Calu3 (cell line): ENCODE measurements at places on chromosomes 4 and X. TPM values are rescaled to one million over a fixed set of nuclear protein-coding genes. Genes with fewer than 3 reads are reported as not detected.

TMEM128 gene
- total RNA-seq: 15.1 and 16.4 TPM in 2 replicates

ERAS gene
- total RNA-seq: 0.47 and 0.49 TPM in 2 replicates

DNA sequence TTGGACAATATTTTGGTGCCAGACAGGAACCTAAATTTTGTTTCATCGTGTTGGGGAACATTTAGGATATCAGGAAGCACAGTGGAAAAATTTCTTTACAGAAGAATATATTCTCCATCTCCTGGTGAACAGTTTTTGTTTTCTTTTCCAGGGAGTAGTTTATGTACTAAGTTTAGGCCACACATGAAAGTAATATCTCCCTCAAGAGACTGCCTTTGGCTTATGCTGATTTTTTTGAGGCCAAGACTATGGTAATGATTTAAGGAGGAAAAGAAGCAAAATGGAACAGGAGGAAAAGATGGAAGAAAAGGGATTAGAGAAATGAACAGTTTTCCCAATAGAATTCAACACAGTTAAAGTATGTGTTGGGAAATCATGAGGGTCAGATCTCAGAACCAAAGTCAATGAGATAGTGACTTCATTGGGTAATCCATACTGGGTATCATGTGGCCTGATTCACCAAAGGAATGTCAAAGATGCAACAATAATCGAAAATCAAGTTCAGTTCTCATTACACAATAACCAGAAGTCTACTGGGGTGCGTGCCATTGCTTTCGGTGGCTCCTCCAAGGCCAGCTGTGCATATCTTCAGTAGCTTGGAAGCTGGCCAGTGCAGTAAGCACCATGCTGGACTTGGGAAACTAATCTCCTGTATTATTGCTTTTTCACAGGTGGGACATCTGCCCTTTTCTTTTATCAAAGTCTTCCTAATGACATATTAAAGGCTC lies 234.8 kb downstream of the COL25A1 start:
- no peaks in the 10 kb centered on the region for H3K4me1 ChIP-seq
- H3K4me3 ChIP-seq: no peak overlapping the region
- no peaks in the 10 kb centered on the region for H3K36me3 ChIP-seq
- no peak overlapping the region for H3K27ac ChIP-seq
- no peak for DNase-seq
- H3K27me3 ChIP-seq: no peaks in the 10 kb centered on the region

- no peak overlapping the region for H3K4me3 ChIP-seq
- no peak overlapping the region for H3K27ac ChIP-seq
- DNase-seq: no peak
- H3K4me1 ChIP-seq: peaks cover 42% of the 10 kb centered on the region
Measured at GRCh38 chr4:78155616-78156105, 98.5 kb downstream of the FRAS1 start.

DNA sequence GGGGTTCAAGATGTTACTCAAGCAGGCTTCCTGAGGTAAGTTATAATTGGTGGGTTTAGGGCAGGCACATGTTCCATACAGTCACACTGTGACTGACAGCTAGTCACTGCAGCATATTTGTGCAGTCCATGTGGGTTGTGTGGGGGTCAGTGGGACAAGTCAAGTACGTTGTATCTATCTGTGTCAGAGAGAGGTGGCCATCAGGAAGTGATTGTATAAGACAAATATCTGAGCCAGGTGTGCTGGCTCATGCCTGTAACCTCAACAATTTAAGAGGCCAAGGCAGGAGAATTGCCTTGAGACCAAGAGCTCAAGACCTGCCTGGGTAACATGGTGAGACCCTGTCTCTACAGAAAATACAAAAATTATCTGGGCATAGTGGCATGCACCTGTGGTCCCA lies 509.3 kb downstream of the CENPC start:
- peaks cover 10% of the 10 kb centered on the region for H3K4me1 ChIP-seq
- no peak overlapping the region for H3K4me3 ChIP-seq
- DNase-seq: no peak
- no peaks in the 10 kb centered on the region for H3K36me3 ChIP-seq

GRCh38 chrX:132207996-132208395 lies 11.3 kb downstream of the RAP2C start:
- no peak overlapping the region for H3K4me3 ChIP-seq
- H3K36me3 ChIP-seq: peaks cover 6% of the 10 kb centered on the region
- no peaks in the 10 kb centered on the region for H3K4me1 ChIP-seq

SUPT20HL2 gene
- total RNA-seq: not detected in 2 replicates

DNA sequence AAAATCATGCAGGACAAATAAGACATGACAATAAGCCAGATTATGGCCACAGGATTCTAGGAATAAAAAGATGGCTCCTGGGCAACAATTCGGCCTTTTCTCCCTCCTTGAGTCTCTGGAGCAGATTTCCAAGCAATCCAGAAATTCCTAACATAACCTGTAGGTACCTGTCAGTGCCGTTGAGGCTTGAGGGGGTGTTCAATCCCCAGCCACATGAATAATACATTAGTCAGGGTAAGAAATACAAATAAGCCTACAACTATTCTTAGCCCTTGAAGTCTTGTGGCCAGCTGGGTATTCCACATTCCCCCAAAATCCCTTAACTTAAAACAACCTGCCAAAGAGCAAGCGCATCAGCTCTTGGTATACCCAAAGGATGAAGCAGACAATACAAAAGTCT lies 9.7 kb downstream of the CXorf38 start:
- H3K27me3 ChIP-seq: no peaks in the 10 kb centered on the region
- peaks cover 41% of the 10 kb centered on the region for H3K36me3 ChIP-seq
- DNase-seq: no peak

GRCh38 chr4:186882293-186882692 lies 158.6 kb upstream of the FAT1 start:
- H3K4me1 ChIP-seq: peaks cover 22% of the 10 kb centered on the region
- no peak for DNase-seq
- no peaks in the 10 kb centered on the region for H3K27me3 ChIP-seq
- no peak overlapping the region for H3K4me3 ChIP-seq

HPGDS gene
- total RNA-seq: not detected in 2 replicates

WDR19 gene
- total RNA-seq: 10.5 and 14.9 TPM in 2 replicates

MSX1 gene
- total RNA-seq: 1.6 and 2.0 TPM in 2 replicates

DNA sequence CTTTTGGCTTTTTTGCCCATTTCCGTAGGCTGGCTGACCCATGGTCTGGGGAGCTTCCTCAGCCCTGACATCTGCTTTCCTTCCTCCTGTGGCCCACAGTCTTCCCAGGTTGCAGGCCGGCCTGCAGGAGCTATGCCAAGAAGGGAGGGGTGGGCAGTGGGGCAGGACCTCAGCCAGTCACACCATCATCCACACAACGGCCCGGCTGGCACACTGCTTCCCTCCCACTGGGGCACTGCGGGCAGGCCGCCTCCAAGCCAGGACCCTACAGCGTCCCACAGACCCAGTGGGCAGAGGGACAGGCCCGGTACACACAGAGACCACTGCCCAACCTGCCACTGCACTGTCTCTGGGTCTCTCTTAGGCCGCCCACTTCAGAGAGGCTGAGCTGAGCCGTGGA lies 38.0 kb downstream of the CTBP1 start:
- peaks cover 25% of the 10 kb centered on the region for H3K36me3 ChIP-seq
- H3K27ac ChIP-seq: no peak overlapping the region

NMU gene
- total RNA-seq: 3.8 and 4.1 TPM in 2 replicates

DNA sequence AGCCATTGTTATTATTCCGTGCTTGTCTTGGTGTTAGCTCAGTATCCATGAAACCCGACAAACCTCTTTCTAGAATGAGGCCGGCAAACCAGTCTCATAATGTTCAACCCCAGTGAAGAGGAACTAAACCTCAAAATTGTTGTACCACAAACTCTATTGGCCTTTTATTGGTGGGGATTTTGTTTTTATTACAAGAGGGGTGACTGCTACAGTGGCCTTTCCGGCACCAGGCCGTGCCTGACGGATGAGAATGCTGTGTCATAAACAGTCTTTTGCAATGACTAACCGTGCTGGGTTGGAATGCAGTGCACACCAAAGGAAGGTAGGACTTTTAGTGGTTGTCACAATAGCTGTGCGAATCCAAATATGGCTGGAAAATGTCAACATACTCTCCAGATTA lies 60.8 kb downstream of the SHROOM2 start:
- peak overlapping the region; percentile 33 for H3K4me3 ChIP-seq
- peaks cover 20% of the 10 kb centered on the region for H3K4me1 ChIP-seq
- peak; percentile 49 for DNase-seq
- H3K27me3 ChIP-seq: no peaks in the 10 kb centered on the region
- peak overlapping the region; percentile 53 for H3K27ac ChIP-seq

- peaks cover 33% of the 10 kb centered on the region for H3K36me3 ChIP-seq
- H3K4me1 ChIP-seq: peaks cover 25% of the 10 kb centered on the region
- H3K27ac ChIP-seq: peak overlapping the region; percentile 88
- peak; percentile 18 for DNase-seq
Measured at GRCh38 chr4:158769175-158769921, 522 bp downstream of the FNIP2 start.

- H3K27me3 ChIP-seq: peaks cover 8% of the 10 kb centered on the region
- H3K4me3 ChIP-seq: no peak overlapping the region
- H3K27ac ChIP-seq: no peak overlapping the region
- H3K4me1 ChIP-seq: peaks cover 22% of the 10 kb centered on the region
- H3K36me3 ChIP-seq: no peaks in the 10 kb centered on the region
Measured at GRCh38 chrX:136210243-136210642, 41.0 kb downstream of the MAP7D3 start.

DNA sequence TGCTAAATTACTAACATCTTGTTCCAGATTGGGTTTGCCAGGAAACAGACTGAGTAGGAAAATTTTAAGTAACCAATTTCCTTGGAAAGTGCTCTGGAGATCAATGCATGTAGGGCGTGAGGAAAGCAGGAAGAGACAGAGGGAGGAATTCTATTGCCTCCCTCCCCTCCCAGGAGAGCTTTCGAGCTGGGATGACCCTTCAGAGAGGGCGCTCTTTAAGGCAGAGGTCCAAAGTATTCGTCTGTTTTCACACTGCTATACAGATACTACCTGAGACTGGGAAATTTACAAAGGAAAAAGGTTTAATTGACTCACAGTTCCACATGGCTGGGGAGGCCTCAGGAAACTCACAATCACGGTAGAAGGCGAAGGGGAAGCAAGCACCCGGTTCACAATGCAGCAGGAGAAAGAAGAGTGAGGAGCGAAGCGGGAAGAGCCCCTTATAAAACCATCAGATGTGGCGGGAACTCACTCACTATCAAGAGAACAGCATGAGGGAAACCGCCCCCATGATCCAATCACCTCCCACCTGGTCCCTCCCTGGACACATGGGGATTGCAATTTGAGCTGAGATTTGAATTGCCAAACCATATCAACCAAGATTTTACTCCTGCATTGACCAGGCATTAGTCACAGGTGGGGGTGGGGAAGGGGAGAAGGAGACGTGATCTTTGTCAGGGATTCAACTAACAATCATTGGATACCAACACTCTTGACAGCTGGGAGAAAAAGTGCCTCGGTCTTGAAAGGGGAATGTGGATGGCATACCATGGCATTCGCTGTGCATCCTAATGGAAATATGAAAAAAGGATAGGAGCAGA lies 63.8 kb downstream of the SLITRK2 start:
- no peaks in the 10 kb centered on the region for H3K27me3 ChIP-seq
- H3K4me3 ChIP-seq: no peak overlapping the region
- no peak overlapping the region for H3K27ac ChIP-seq
- H3K4me1 ChIP-seq: no peaks in the 10 kb centered on the region
- no peaks in the 10 kb centered on the region for H3K36me3 ChIP-seq
- DNase-seq: no peak

DNA sequence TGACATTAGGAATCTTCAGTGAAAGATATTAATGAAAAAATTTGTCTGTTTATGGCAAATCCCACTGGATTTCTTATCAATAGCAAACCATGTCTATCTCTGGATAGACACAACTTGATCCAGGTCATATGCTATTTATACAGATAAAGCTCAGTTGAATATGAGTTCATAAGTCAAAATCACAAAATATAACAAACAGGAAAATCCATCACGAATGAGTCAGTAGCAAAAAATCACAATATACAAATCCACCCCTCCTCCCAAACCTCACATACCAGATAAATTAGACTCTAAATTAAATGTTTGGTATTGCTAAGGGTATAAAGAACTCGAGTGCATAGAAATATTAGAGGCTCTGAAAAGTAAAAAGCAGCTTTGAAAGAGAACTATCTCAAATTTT lies 420.5 kb downstream of the TLL1 start:
- no peaks in the 10 kb centered on the region for H3K4me1 ChIP-seq
- H3K27me3 ChIP-seq: no peaks in the 10 kb centered on the region
- no peak for DNase-seq
- no peak overlapping the region for H3K4me3 ChIP-seq
- H3K36me3 ChIP-seq: no peaks in the 10 kb centered on the region

DNA sequence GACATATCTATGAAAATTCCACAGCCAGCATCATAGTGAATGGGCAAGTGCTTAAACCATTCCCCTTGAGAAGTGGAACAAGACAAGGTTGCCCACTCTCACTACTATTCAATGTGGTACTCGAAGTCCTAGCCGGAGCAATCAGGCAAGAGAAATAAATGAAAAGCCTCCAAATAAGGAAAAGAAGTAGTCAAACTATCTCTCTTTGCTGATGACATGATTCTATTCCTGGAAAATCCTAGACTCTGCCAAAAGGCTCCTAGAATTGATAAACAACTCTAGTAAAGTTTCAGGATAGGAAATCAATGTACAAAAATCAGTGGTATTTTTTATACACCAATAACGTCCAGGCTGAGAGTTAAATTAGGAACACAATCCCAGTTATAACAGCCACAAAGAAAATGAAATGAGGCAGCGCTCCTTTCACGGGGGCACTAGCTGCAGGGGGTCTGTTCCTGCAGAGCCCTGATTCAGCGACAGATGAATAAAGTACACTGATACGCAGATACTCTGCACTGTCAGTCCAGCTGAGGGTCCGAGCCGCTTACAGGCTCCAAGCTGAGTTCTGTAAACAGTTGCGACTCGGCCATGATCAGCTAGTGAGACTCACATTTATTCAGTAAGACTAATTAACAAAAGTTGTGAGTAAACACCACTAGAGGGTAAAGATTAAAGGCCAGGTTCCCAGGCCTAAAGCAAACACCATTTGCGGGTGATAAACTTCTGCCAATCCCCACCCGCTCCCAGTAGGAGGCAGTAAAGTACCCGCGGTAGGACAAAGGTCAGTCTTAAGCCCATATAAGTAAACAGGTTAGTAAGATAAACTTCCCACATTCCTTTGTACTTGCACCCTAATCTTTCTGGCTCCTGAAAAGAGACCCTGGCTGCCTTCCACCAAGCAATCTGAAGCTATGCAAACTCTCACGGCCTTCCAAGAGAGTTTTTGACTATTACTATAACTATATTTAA lies 290.6 kb upstream of the GRID2 start:
- H3K27ac ChIP-seq: no peak overlapping the region
- no peak overlapping the region for H3K4me3 ChIP-seq
- H3K27me3 ChIP-seq: no peaks in the 10 kb centered on the region
- no peak for DNase-seq
- H3K36me3 ChIP-seq: no peaks in the 10 kb centered on the region

DNA sequence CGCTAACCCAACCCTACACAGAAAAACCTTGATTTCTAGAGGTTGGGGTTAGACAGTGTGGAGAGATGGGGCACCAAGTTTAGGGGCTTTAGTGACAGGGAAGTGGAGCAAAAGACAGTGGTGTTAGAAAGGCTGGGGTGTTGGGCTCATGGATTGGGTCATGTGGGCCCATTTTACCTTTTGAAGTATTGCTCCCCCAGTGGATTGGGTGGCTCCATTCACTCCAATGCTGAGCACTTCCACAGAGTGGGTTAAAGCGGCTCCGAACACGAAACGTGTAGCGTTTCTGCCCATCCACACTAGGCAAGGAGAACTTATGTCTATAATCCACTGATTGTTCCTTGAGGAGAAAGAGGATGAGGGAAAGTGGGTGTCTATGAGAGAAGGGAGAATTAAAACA lies 2.3 kb downstream of the IL2RG start:
- no peaks in the 10 kb centered on the region for H3K36me3 ChIP-seq
- no peak overlapping the region for H3K4me3 ChIP-seq
- H3K27me3 ChIP-seq: no peaks in the 10 kb centered on the region
- no peak for DNase-seq
- no peak overlapping the region for H3K27ac ChIP-seq

GRCh38 chr4:72857216-72857615 lies 212.3 kb downstream of the COX18 start:
- no peak for DNase-seq
- peaks cover 9% of the 10 kb centered on the region for H3K4me1 ChIP-seq
- no peak overlapping the region for H3K27ac ChIP-seq
- H3K36me3 ChIP-seq: no peaks in the 10 kb centered on the region
- no peak overlapping the region for H3K4me3 ChIP-seq
